Lung (tissue), 17 donors: ENCODE measurements at places on chromosomes 5 and 9.

DNA sequence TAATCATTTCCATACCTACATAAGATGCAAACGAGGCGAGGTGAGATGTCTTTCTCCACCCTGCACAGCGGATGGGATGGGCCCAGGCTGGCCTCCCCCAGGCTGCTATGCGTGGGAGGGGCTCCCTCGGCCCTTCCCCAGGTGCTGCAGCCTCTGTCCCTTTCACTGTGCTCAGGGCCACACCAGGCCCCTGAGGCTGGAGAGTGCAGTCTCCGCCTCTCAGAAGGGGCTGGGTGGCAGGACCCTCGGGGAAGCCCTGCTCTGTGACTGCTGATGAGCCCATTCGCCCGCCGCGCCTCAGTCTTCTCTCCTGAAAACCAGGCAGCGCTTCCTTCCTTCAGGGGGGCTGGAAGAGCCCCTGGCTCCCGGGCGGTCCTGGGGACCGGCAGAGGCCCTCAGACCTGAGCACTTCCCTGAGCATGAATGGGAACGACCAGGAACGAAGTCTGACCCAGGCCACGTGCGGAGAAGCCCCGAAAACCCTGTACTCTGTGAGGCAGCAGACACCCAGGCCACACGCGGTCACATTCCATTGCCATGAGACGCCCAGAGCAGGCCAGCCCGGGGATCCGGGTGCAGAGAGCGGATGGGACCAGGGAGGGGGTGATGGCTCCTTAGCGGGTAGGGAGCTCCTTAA is 21.9 kb upstream of the NOTCH1 start:
- DNase-seq, result peak; percentile 81

- peak; percentile 6 for DNase-seq
Measured at GRCh38 chr5:94432499-94432898, 185.9 kb downstream of the KIAA0825 start.

GRCh38 chr5:52774005-52774410 is 13.7 kb upstream of the ITGA1 start:
- DNase-seq, result no peak

DNA sequence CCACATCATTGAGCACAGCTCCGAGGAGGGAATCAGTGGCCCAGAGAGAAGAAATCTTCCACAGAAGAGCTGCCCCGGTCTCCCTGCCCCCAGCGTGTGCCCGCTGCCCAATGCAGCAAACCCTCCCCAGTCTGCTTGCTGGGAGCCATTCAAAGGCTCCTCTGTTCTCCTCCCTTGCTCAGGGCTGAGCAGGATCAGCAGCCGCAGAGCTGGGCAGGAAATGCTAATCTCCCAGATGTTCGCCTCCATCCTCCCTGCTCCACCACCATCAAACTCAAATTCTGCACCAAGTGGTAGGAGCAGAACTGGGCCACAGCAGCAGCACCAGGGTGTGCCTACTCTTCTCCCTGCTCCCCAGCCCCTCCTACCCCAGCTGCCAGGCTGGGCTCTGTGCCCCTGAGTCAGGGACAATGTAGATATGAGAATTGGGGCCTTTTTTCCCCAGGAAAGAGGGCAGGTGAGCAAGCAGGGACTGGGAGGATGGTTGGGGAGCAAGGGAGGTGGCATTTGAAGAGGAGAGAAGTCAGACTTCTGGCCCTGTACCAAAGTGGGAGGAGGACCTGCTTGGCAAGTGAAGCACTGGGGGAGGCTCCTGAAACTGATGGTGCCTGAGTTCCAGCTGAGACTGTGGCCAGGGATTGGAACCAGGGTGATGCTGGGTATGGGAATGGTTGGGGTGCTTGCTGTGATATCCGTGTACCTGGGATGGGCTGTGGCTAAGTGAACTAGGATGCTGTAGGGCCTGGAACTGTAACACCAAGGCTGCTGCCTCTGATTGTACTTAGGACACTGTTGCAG is 1.9 kb upstream of the PCDH1 start:
- no peak for DNase-seq

GRCh38 chr5:73564018-73564417 is 1.4 kb downstream of the ANKRA2 start:
- no peak for DNase-seq

GRCh38 chr5:1687301-1687970 is 112.2 kb downstream of the MRPL36 start:
- DNase-seq, result no peak
